ENCODE measurements at places on chromosomes 7 and 10. TPM values are rescaled to one million over a fixed set of nuclear protein-coding genes. Genes with fewer than 3 reads are reported as not detected.

EBLN1 gene
- total RNA-seq = not detected

MPP7 gene
- 0.10 TPM for total RNA-seq

HECW1 gene
- total RNA-seq = 17.2 TPM

ALDH18A1 gene
- 45.8 TPM for total RNA-seq

PKD2L1 gene
- 0.05 TPM for total RNA-seq

GNAT3 gene
- total RNA-seq = not detected

CYP17A1 gene
- total RNA-seq = not detected

IDI1 gene
- total RNA-seq = 32.1 TPM

CNNM1 gene
- 21.9 TPM for total RNA-seq

NPVF gene
- total RNA-seq = not detected

BAMBI gene
- total RNA-seq = 11.3 TPM

DOCK1 gene
- 18.8 TPM for total RNA-seq

RADIL gene
- 2.7 TPM for total RNA-seq

TSPAN13 gene
- 15.6 TPM for total RNA-seq

LIPF gene
- total RNA-seq = not detected

RBM20 gene
- total RNA-seq = 3.3 TPM

PTPRN2 gene
- 1.0 TPM for total RNA-seq

LBX1 gene
- total RNA-seq = not detected

Data from A549 treated with Hydrocortisone at 1 μM for 4 hours (cell line).